ENCODE measurements at places on chromosomes 4 and X. TPM values are rescaled to one million over a fixed set of nuclear protein-coding genes. Genes with fewer than 3 reads are reported as not detected.

NWD2 gene
- not detected for total RNA-seq

SHROOM4 gene
- total RNA-seq, result 1.8 TPM

CXCL1 gene
- 4.7 TPM for total RNA-seq

DNA sequence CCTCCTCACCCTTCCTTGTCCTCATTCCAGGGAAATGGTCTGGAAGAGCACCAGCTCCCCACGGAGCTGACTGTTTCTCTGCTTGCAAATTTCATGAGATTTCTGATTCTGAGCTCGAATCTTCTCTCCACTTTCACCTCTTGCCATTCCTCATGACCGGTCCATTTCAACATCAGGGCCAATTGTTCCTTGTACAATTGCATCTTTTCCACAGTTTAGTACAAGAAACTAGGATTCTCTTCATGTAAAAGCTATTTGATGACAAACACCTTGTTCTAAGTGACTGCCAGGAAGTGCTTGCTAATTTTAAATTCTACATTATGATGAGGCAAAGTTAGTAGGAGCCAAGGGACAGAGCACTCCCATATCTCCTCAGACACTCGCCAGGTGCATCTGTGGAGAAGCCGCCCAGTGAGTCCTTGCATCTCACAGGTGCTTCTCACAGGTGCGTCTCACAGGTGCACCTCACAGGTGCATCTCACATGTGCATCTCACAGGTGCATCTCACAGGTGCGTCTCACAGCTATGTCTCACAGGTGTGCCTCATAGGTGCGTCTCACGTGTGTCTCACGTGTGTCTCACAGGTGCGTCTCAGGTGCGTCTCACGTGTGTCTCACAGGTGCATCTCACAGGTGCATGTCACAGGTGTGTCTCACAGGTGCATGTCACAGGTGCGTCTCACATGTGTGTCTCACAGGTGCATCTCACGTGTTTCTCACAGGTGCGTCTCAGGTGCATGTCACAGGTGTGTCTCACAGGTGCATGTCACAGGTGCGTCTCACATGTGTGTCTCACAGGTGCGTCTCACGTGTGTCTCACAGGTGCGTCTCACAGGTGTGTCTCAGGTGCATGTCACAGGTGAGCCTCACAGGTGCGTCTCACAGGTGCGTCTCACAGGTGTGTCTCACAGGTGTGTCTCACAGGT lies 3.0 kb upstream of the PDE6B start:
- no peak overlapping the region for H3K4me3 ChIP-seq
- no peak overlapping the region for H3K27ac ChIP-seq
- no peaks in the 10 kb centered on the region for H3K36me3 ChIP-seq
- H3K4me1 ChIP-seq, result no peaks in the 10 kb centered on the region

DNA sequence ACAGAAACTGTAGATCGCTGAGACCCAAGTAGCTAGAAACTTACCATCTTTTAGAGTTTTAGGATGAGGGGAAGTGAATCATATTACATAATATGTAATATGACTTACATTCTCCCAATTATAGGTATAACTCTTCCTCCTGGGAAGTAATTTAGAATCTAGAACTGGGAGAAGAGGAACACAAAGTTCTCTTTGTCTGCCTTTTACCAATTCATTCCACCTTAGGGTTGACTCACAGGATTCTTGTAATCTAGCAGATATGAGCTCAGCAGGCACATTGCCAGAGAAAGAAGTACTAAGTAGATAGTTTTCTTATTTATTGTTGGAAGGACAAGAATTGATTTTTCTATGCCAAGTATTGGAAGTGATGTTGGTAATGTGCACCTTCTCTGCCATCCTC lies 58.0 kb upstream of the CCSER1 start:
- no peaks in the 10 kb centered on the region for H3K4me1 ChIP-seq
- no peak for DNase-seq
- no peaks in the 10 kb centered on the region for H3K27me3 ChIP-seq
- H3K27ac ChIP-seq, result no peak overlapping the region
- H3K36me3 ChIP-seq, result no peaks in the 10 kb centered on the region

TRMT44 gene
- total RNA-seq, result 19.7 TPM

DNA sequence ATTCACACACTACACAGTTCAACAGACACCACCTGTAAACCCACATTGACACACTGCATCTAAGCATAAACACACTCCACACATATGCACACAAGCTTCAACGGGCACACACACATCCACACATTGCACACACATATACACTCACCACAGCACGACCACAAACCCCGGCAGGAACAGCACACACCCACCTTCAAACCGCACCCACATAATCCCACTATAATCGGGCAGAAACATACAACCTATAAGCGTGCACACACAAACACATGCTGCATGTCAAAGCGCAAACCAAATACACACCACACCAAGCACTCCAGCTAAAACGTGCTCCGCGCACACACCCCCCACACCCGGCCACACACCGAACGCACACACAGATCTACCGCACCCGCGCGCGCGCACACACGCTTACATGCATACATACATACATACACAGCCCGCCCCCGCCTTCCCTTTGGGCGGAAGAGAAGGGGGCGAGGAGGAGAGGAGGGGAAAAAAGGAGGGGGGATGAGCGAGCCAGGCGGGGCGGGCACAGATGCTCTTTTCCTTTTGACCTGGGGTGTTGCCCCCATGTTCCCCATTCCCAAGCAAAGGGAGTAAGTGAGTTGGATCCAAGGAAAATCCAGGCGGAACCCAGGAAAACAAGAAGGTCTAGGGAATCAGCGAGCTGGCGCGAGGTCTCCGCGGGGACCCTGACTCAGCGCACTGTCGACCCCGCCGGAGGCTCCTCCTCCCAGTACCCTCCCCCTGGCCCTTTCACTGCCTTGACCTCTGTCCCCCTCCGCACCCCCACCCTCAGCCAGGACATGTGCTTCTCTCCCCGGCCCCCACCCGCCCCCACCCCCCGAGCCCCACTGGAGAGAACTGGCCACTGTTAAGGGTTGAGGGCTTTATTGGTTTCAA lies 9.9 kb downstream of the ARHGAP36 start:
- H3K4me1 ChIP-seq, result no peaks in the 10 kb centered on the region
- H3K27ac ChIP-seq, result no peak overlapping the region
- DNase-seq, result no peak
- no peaks in the 10 kb centered on the region for H3K36me3 ChIP-seq
- H3K27me3 ChIP-seq, result peaks cover 33% of the 10 kb centered on the region

PNMA6A gene
- total RNA-seq, result 1.2 TPM

UGT2B17 gene
- not detected for total RNA-seq

DNA sequence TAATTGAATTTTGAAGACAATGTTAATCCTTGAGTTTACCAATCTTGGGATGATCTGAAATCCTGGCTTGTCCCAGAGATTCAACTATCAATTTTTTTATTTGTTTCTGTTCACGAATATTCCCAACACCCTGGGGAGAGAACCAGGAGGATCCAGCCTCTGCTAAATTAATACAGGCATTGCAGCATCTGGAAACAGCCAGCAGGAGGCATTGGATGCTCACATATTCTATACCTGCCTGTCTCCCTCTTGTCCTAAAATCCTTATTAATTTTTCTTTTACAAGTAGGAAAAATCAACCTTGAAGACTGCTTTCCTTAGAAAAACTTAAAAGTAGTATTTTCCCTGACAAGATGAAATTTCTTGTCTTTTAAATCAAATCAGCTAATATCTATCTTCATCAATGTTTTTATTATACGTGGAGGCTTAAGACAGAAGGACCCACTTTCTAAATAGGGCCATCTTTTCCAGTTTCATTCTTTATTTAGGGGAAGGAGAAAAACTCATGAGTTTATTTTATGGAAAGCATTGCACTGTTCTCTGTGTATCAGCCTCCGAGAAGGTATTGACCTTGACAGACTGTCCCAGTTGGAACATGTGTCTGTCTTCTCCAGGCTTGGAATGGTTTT lies 102.4 kb downstream of the CLNK start:
- H3K4me1 ChIP-seq, result peaks cover 8% of the 10 kb centered on the region
- H3K27me3 ChIP-seq, result no peaks in the 10 kb centered on the region

DNA sequence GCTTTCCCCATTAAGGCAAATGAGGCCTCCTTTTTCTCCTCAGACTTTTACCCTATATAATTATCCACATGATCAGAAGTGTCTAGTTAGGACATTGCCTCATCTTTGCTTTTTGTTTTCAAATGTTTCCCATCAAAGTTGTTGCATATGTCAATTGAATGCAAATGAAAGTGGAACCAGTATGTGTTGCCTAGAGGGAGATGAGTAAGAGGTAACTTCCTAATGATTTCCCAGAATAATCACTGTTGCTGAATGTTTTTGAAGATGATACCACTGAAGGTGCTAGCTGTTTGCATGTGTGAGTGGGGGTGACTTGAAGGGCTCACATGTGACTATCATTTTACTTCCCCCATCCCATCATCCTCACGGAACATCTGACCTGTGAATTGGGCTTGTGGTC lies 33.9 kb downstream of the PAK3 start:
- no peaks in the 10 kb centered on the region for H3K4me1 ChIP-seq
- H3K27me3 ChIP-seq, result peaks cover 5% of the 10 kb centered on the region
- DNase-seq, result no peak
- no peak overlapping the region for H3K27ac ChIP-seq
- no peaks in the 10 kb centered on the region for H3K36me3 ChIP-seq
- H3K4me3 ChIP-seq, result no peak overlapping the region

STARD8 gene
- total RNA-seq, result 1.5 TPM

GRCh38 chr4:118991686-118992085 lies 103.0 kb downstream of the SYNPO2 start:
- no peaks in the 10 kb centered on the region for H3K27me3 ChIP-seq
- H3K4me3 ChIP-seq, result no peak overlapping the region
- no peaks in the 10 kb centered on the region for H3K36me3 ChIP-seq
- DNase-seq, result no peak
- H3K27ac ChIP-seq, result no peak overlapping the region
- H3K4me1 ChIP-seq, result peaks cover 22% of the 10 kb centered on the region

DNA sequence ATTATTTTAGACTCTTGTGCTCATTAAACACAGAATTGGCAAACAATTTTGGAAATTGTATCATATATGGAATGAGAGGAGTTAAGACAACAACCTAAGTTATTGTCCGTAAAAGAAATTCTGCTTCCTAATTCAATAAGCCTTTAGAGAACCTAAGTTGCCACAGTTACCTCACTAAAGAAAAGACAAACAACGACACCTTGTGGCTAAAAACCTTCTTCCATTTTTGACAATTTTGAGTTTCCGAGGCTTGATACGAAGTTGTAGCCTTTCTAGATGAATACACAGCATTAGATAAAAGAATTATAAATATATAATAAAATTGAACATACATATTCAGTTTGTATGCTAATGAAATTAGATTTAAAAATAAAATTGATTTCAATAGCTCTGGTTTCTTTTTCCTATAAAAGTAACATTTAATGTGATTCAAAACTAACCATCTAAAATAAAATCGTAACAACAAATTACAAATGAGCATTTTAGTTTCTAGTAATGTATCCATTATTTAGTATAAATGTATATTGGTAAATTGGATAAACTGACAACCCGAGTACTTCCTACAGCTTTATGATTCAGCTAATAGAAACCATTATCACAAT lies 275.1 kb downstream of the GPM6A start:
- H3K27ac ChIP-seq, result no peak overlapping the region
- no peaks in the 10 kb centered on the region for H3K4me1 ChIP-seq
- H3K27me3 ChIP-seq, result no peaks in the 10 kb centered on the region
- no peak overlapping the region for H3K4me3 ChIP-seq

GRCh38 chrX:39814391-39814790 lies 283.4 kb downstream of the BCOR start:
- H3K36me3 ChIP-seq, result no peaks in the 10 kb centered on the region
- H3K4me3 ChIP-seq, result no peak overlapping the region
- H3K27me3 ChIP-seq, result peaks cover under 1% of the 10 kb centered on the region
- peaks cover 21% of the 10 kb centered on the region for H3K4me1 ChIP-seq

DNA sequence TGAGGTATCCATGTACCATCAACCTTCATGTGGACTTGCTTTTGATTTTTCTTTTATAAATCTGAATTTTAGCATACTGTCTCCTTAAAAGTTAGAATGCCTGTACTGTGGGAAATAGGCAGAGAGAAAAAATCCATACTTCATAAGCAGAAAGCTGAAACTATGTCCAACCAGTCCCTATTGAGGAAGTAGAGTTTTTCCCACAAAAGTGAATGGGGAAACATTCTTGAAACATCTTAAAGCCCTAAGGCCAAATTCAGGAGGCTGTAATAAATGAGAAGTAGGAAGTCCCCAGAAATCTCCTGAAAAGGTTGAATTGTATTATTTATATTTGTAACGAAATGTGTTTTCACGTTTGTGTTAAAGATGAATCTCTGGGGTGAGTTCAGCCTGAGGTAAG lies 56.3 kb downstream of the ENOX2 start:
- no peak overlapping the region for H3K4me3 ChIP-seq
- H3K27ac ChIP-seq, result no peak overlapping the region
- no peaks in the 10 kb centered on the region for H3K36me3 ChIP-seq
- no peaks in the 10 kb centered on the region for H3K4me1 ChIP-seq

GRCh38 chr4:145898926-145899531 lies 39.6 kb downstream of the ZNF827 start:
- no peak overlapping the region for H3K4me3 ChIP-seq
- H3K27me3 ChIP-seq, result no peaks in the 10 kb centered on the region
- no peaks in the 10 kb centered on the region for H3K4me1 ChIP-seq
- peaks cover 8% of the 10 kb centered on the region for H3K36me3 ChIP-seq

GRCh38 chr4:6123976-6124375 lies 76.4 kb downstream of the JAKMIP1 start:
- no peaks in the 10 kb centered on the region for H3K27me3 ChIP-seq

DNA sequence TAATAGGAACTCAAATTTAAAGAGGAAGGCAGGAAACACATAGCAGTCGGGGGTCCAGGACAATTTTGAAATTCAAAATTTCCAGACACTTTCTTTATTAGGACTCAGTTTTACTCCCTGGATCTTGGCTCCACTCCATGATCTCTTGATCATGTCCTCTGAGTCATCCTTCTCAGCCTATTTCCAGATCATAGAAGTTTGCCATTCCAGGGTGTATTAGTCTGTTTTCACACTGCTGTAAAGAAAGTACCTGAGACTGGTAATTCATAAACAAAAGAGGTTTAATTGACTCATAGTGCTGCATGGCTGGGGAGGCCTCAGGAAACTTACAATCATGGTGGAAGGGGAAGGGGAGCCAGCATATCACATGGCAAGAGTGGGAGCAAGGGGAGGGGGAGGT lies 564.7 kb upstream of the ACTRT1 start:
- no peak overlapping the region for H3K27ac ChIP-seq
- no peaks in the 10 kb centered on the region for H3K27me3 ChIP-seq
- H3K4me3 ChIP-seq, result no peak overlapping the region
- no peaks in the 10 kb centered on the region for H3K4me1 ChIP-seq
- no peaks in the 10 kb centered on the region for H3K36me3 ChIP-seq

- no peak overlapping the region for H3K27ac ChIP-seq
- DNase-seq, result no peak
- no peak overlapping the region for H3K4me3 ChIP-seq
- H3K4me1 ChIP-seq, result peaks cover 26% of the 10 kb centered on the region
Measured at GRCh38 chr4:182971702-182972101, 54.5 kb upstream of the DCTD start.

CTAG1B gene
- not detected for total RNA-seq

GRCh38 chrX:104660092-104660491 lies 94.1 kb downstream of the IL1RAPL2 start:
- DNase-seq, result no peak
- no peak overlapping the region for H3K27ac ChIP-seq
- no peaks in the 10 kb centered on the region for H3K4me1 ChIP-seq
- no peak overlapping the region for H3K4me3 ChIP-seq

- H3K36me3 ChIP-seq, result no peaks in the 10 kb centered on the region
- H3K4me3 ChIP-seq, result no peak overlapping the region
- no peak overlapping the region for H3K27ac ChIP-seq
Measured at GRCh38 chrX:769796-770195, 139.2 kb downstream of the SHOX start.

Data from osteoblast (primary cell).